Naive thymus-derived CD8-positive, alpha-beta T cell (primary cell): ENCODE measurements at places on chromosomes 2 and 18. TPM values are rescaled to one million over a fixed set of nuclear protein-coding genes. Genes with fewer than 3 reads are reported as not detected.

Gene PLB1
- polyA plus RNA-seq = 0.34 TPM

Gene SS18
- polyA plus RNA-seq = 29.8 TPM

Gene BBS5
- 1.3 TPM for polyA plus RNA-seq

Gene NTSR2
- polyA plus RNA-seq = not detected

Gene GREB1
- polyA plus RNA-seq = 0.05 TPM

Gene GCG
- polyA plus RNA-seq = not detected

Gene ALPG
- not detected for polyA plus RNA-seq

Gene CAVIN2
- polyA plus RNA-seq = not detected

Gene GPR55
- 3.2 TPM for polyA plus RNA-seq

Gene ONECUT2
- polyA plus RNA-seq = not detected

Gene ATP6V1B1
- polyA plus RNA-seq = not detected

Gene STAT4
- 73.7 TPM for polyA plus RNA-seq

Gene SH2D6
- not detected for polyA plus RNA-seq
